Daoy (cell line): ENCODE measurements at places on chromosomes 1 and 21. TPM values are rescaled to one million over a fixed set of nuclear protein-coding genes. Genes with fewer than 3 reads are reported as not detected.

STUM gene
- total RNA-seq = 0.45 TPM in 1 of 2 replicates, not detected in the other

ASTN1 gene
- 2.0 and 4.5 TPM in 2 replicates for total RNA-seq

GNG12 gene
- total RNA-seq = 209 and 231 TPM in 2 replicates

PDE9A gene
- total RNA-seq = 0.17 TPM in 1 of 2 replicates, not detected in the other

ZNF593OS gene
- total RNA-seq = not detected in 2 replicates

HNRNPCL1 gene
- not detected in 2 replicates for total RNA-seq

ZMYM4 gene
- 20.4 and 24.5 TPM in 2 replicates for total RNA-seq

AIM2 gene
- total RNA-seq = 3.9 and 5.3 TPM in 2 replicates

KPRP gene
- total RNA-seq = not detected in 2 replicates

COA7 gene
- 11.9 and 12.6 TPM in 2 replicates for total RNA-seq

KIAA0319L gene
- total RNA-seq = 12.1 and 16.1 TPM in 2 replicates

RNU1-4 gene
- 306 and 832 TPM in 2 replicates for total RNA-seq

ZNF672 gene
- 19.9 and 20.2 TPM in 2 replicates for total RNA-seq

GBP7 gene
- total RNA-seq = not detected in 2 replicates

- DNase-seq = no peak
These were observed 228.5 kb upstream of the JUN start for GRCh38 chr1:59012378-59012777.

GRCh38 chr1:34844252-34844634, 15.3 kb downstream of the SMIM12 start:
- no peak for DNase-seq

DNA sequence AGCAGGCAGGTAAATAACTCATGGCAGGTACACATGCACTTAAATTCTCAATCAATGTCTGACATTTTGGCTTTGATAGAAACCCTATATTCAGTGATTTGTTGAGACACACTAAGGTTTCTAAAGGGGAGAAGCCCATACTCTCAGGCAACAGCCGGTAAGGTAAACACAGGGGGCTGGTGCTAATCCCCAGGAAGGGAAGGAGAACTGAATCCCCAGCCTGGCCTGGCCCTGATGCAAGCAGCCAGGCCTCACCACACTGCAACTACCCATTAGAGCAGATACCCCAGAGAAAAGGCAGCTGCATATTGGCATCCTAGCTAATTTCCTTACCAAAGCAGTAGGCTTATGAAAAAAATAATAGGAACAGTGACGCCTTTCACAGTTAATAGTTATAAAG, 116.5 kb upstream of the LRRC7 start:
- no peak for DNase-seq

DNA sequence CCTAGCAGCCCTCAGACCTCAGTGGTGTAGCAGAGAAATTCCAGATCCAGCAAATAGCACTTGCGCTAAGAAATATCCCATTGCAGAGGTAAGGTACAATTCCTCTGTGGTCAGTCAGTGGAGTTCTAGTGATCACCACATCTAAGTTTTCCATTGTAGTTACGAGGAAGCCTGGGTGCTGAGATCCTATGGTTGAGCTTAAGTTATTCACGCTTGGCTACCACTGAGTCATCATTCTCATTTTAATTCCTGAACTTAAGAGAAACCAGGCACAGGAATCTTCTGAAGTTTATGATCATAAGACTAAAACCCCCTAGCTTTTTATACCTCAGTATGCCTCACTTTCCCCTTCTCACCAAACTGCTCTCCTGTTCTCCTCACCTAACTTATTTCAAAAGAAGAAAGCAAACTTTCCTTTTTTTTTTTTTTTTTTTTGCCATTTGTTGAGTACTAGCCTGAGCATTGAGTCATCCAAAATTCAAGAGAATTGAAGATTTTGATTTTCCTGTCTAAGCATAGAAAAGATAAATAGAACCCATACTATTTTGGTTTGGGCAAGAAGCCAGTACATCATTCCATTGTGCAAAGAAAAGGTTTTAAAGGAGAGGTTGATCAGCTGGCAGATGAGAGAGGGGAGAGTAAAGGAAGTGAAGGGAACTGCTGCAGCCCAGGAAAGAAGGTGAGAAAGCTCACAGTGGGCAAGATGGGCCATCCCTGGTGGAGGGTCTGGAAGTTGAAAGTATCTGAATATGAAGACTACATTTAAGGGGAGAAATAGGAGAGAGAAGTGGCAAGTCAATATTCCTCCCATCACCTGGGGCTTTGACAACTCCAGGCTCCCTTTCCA, 39.9 kb downstream of the SERBP1 start:
- peak; percentile 72 for DNase-seq

GRCh38 chr1:175127565-175127964, 59.9 kb downstream of the TNN start:
- DNase-seq = no peak

DNA sequence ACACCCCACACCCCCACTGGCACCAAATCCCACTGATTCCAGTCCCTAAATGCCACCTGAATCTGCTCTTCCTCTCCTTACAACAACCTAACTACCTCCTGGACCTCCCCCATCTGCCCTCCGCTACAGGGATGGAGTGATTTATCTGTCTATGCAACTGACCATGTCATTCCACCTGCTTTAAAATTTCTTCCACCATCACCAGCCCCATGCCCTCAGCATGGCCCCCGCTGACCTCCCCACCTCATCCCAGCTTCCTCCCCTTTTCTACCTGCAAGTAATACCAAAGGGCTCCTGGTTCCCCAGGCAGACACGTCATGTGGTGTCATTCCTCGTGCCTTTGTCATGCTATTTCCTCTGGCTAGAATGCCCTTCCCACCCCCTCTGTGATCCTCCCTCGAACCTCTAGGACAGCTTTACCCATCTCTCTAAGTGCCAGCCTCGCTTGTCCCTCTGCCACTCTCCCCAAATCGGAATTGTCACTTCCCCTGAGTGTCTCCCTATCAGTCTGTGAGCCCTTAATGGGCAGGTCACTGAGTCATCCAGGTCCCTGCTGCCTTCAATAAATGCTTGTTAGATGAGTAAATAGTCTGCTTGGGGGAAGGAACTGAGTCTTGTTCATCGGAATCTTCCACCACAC, 3.7 kb downstream of the GJB4 start:
- peak; percentile 67 for DNase-seq

- DNase-seq = peak; percentile 52
These were observed 48.3 kb downstream of the CTTNBP2NL start for GRCh38 chr1:112444269-112444668.

DNA sequence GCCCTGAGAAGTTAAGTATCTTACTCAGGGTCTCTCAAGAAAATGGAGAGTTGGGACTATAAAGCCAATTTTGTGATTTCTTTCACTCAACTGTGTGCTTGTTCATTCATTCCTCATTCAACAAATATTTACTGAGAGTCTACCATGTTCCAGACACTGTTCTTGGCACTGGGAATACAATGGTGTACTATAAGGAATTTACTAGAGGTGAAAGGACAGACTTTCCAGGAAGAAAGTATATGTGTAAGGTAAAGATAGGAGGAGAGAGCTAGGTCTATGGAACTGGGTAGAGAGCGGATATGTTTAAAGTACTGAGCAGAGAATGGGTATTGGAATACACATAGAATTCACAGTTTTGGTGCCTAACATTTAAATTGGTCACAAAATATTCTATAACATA, 42.3 kb downstream of the ZNHIT6 start:
- no peak for DNase-seq

DNA sequence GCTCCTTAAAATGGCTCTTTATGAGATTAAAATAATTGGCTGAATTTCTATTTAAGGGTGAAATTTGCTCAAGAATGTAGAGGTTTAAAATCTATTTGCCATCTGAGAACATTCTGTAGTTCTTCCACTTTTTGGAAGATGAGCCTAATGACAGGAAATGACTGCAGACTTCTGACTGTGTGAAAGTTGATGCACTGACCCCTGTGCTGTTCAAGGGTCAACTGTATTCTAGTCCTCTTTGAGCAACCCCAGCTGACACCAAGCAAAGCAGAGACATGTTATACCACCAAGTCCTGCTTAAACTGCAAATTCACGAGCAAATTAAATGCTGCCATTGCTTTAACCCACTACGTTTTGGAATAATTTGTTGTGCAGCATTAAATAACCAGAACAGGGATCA, 26.6 kb downstream of the DDAH1 start:
- peak; percentile 47 for DNase-seq

- DNase-seq = no peak
These were observed 36.8 kb downstream of the UBE2U start for GRCh38 chr1:64240206-64240605.

DNA sequence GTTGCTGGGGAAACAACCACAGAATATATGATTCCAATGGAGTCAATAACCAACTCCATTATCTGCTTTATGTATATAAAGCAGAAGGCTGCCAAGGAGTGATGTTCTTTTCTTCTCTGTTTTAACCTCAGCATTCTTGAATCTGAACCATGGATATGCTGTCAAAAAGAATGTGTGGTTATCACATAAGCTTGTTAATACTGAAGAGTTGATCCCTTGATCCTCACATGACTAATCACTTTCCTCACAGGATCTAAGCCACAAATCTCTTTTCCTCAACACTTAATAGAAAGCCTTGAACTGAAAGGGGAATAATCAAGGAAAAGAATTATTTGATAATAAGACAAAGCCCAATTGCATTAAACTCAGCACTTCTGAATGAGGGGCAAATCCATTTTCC, 271.3 kb upstream of the KIAA0040 start:
- no peak for DNase-seq

- no peak for DNase-seq
These were observed 9.6 kb downstream of the CAPN2 start for GRCh38 chr1:223721658-223722607.

DNA sequence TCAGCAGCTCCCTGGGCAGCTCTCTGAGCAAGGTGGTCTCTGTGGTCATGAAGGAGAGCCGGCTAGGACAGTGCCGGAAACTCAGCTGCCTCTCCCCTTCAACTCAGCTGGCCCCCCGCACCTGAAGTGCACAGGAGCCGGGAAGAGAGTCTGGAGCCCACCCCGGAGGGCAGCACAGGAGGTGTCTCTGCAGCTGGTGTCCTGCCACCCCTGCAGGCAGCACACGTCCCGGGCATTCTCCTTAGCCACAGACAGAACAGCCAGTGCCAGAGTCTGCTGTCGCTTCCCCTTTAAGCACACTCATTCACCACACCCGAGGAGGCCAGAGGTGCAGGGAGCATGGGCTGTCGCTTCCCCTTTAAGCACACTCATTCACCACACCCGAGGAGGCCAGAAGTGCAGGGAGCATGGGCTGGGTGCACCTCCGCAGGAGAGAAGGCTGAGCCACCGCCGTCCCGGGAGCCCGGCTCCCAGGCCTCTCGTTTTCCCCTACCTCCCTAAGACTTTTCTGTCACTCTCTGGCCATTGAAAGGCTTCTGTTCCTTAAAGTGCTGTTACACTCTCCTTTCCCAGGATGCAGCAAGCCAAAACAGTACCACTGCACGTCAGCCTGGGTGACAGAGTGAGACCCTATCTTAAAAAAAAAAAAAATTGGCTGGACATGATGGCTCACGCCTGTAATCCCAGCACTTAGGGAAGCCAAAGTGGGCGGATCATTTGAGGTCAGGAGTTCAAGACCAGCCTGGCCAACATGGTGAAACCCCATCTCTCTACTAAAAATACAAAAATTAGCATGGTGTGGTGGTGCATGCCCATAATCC, 16.9 kb upstream of the SAMD11 start:
- DNase-seq = peak; percentile 90

GRCh38 chr1:6475381-6476133, 9.6 kb upstream of the TNFRSF25 start:
- peak; percentile 55 for DNase-seq

GRCh38 chr1:63710761-63711380, 62.9 kb upstream of the ROR1 start:
- no peak for DNase-seq

DNA sequence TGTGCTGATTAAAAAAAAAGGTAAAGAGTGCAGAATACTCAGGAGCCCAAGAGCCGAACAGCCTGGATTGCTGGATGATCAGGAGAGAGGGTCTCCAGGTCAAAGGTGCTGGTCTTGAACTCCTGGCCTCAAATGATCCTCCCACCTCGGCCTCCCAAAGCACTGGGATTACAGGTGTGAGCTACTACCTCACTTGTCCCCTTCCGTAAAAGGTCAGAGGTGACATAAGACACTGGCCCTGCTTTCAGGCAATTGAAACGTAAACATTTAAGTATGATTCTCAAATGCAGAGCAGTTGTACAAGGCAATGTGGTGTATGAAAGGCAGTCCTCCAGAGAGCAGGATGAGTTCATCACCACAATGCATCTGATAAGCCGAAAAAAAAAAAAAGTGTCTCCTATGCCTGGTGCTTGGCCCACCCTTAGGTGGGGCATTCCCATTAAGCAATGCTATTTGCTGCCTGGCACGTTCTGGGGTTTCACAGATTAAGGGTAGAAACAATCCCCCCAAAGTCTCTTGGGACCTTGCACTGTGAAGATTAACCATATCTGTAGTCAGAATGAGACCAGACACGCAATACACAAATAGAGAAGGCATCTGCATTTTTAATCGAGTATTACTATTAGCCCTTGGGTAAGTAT, 47.7 kb downstream of the PARP1 start:
- no peak for DNase-seq

DNA sequence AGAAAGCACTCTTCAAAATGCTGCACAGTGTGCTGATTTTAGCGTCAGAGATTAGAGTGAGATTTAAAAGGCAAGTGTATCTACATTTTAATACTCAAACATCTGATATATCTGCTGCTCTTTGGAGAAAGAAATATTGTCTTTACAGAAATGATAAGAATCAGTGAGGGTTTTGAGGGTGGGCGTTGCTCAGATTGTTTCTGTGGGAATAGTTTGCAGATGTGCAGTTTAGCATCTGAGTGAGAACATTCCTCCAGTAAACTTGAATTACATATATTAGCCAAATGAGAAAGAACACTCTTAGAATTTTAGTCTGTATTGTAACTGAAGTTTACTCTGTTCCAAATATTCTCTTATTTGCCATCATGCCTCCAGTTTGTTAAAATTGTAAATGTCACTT, 549.2 kb downstream of the NEGR1 start:
- DNase-seq = no peak

GRCh38 chr1:6912518-6912917, 127.3 kb downstream of the CAMTA1 start:
- DNase-seq = no peak

- no peak for DNase-seq
These were observed 531.6 kb downstream of the PTPRU start for GRCh38 chr1:29767769-29768425.

GRCh38 chr1:160429702-160430535, 29.6 kb downstream of the VANGL2 start:
- DNase-seq = no peak

- peak; percentile 62 for DNase-seq
These were observed 67.0 kb downstream of the ST3GAL3 start for GRCh38 chr1:43774359-43774758.

GRCh38 chr1:219159946-219160645, 13.6 kb upstream of the LYPLAL1 start:
- peak; percentile 33 for DNase-seq

- no peak for DNase-seq
These were observed 29.7 kb downstream of the COA6 start for GRCh38 chr1:234402939-234403338.

- no peak for DNase-seq
These were observed 278.4 kb downstream of the USH2A start for GRCh38 chr1:216144661-216145450.

- no peak for DNase-seq
These were observed 112.5 kb downstream of the ROR1 start for GRCh38 chr1:63886340-63886739.
